ENCODE measurements at places on chromosomes 5 and 9. TPM values are rescaled to one million over a fixed set of nuclear protein-coding genes. Genes with fewer than 3 reads are reported as not detected.

ZFP62 gene
- 5.0 TPM for polyA plus RNA-seq

LCN15 gene
- not detected for polyA plus RNA-seq

JADE2 gene
- 12.5 TPM for polyA plus RNA-seq

SERINC5 gene
- polyA plus RNA-seq = 4.9 TPM

NDUFA8 gene
- polyA plus RNA-seq = 44.4 TPM

GRM6 gene
- polyA plus RNA-seq = not detected

ISL1 gene
- polyA plus RNA-seq = 1.5 TPM

C6 gene
- polyA plus RNA-seq = 10.2 TPM

COL23A1 gene
- polyA plus RNA-seq = 0.45 TPM

WDR38 gene
- not detected for polyA plus RNA-seq

CAVIN4 gene
- polyA plus RNA-seq = 0.10 TPM

ERAP2 gene
- 0.77 TPM for polyA plus RNA-seq

FOXD1 gene
- 0.31 TPM for polyA plus RNA-seq

ACTBL2 gene
- 0.01 TPM for polyA plus RNA-seq

ROPN1L gene
- polyA plus RNA-seq = 0.89 TPM

NR5A1 gene
- not detected for polyA plus RNA-seq

SLCO4C1 gene
- polyA plus RNA-seq = 0.12 TPM

FAM219A gene
- 14.5 TPM for polyA plus RNA-seq

IFNA13 gene
- polyA plus RNA-seq = not detected

GBGT1 gene
- polyA plus RNA-seq = 10.7 TPM

IQGAP2 gene
- 7.0 TPM for polyA plus RNA-seq

MZB1 gene
- 1.9 TPM for polyA plus RNA-seq

FBLL1 gene
- not detected for polyA plus RNA-seq

GPR151 gene
- not detected for polyA plus RNA-seq

NOXA1 gene
- 6.8 TPM for polyA plus RNA-seq

GDNF gene
- polyA plus RNA-seq = 0.01 TPM

ANKRD31 gene
- 0.08 TPM for polyA plus RNA-seq

NTRK2 gene
- 7.0 TPM for polyA plus RNA-seq

ARSK gene
- 1.9 TPM for polyA plus RNA-seq

LRSAM1 gene
- 5.8 TPM for polyA plus RNA-seq

LTC4S gene
- 4.3 TPM for polyA plus RNA-seq

TRIP13 gene
- polyA plus RNA-seq = 1.5 TPM

ABO gene
- polyA plus RNA-seq = 1.5 TPM

HAPLN1 gene
- polyA plus RNA-seq = not detected

PRDM9 gene
- not detected for polyA plus RNA-seq

PCDHB8 gene
- polyA plus RNA-seq = 1.2 TPM

SPINK1 gene
- polyA plus RNA-seq = 20,988 TPM

ZNF354C gene
- 1.2 TPM for polyA plus RNA-seq

NIPAL4 gene
- 0.02 TPM for polyA plus RNA-seq

HAVCR1 gene
- polyA plus RNA-seq = not detected

INSL4 gene
- not detected for polyA plus RNA-seq

DAB2 gene
- 10.8 TPM for polyA plus RNA-seq

CREBRF gene
- polyA plus RNA-seq = 5.5 TPM

MLANA gene
- not detected for polyA plus RNA-seq

CDH9 gene
- not detected for polyA plus RNA-seq

DEPDC1B gene
- polyA plus RNA-seq = 0.22 TPM

PRSS3 gene
- polyA plus RNA-seq = 1.3 TPM

OR13C9 gene
- polyA plus RNA-seq = not detected

CER1 gene
- not detected for polyA plus RNA-seq

PCDHB16 gene
- polyA plus RNA-seq = 0.72 TPM

NEUROG1 gene
- polyA plus RNA-seq = not detected
